ENCODE measurements at places on chromosomes 5 and 9. TPM values are rescaled to one million over a fixed set of nuclear protein-coding genes. Genes with fewer than 3 reads are reported as not detected.

GRCh38 chr9:109417054-109417453, 81.1 kb downstream of the PTPN3 start:
- H3K4me3 ChIP-seq: peak overlapping the region; percentile 55
- peaks cover 74% of the 10 kb centered on the region for H3K4me1 ChIP-seq
- peak overlapping the region; percentile 92 for H3K27ac ChIP-seq
- H3K36me3 ChIP-seq: no peaks in the 10 kb centered on the region

GRCh38 chr5:90909101-90909503, 350.5 kb downstream of the ADGRV1 start:
- no peak overlapping the region for H3K4me3 ChIP-seq
- H3K4me1 ChIP-seq: no peaks in the 10 kb centered on the region
- H3K27me3 ChIP-seq: peaks cover 16% of the 10 kb centered on the region
- no peaks in the 10 kb centered on the region for H3K36me3 ChIP-seq

GRCh38 chr9:17863213-17863883, 284.5 kb downstream of the SH3GL2 start:
- no peak overlapping the region for H3K27ac ChIP-seq
- no peak overlapping the region for H3K4me3 ChIP-seq
- no peaks in the 10 kb centered on the region for H3K36me3 ChIP-seq

- H3K27ac ChIP-seq: no peak overlapping the region
- DNase-seq: no peak
- H3K4me3 ChIP-seq: no peak overlapping the region
- no peaks in the 10 kb centered on the region for H3K36me3 ChIP-seq
- H3K27me3 ChIP-seq: peaks cover 5% of the 10 kb centered on the region
Observed at GRCh38 chr5:137234973-137235943, 263.9 kb downstream of the SPOCK1 start.

The PSIP1 gene
- total RNA-seq: 165 TPM

The LCN6 gene
- total RNA-seq: not detected

The SH3TC2 gene
- total RNA-seq: 0.24 TPM

Data from activated T-cell treated with anti-CD3 and anti-CD28 coated beads, Interleukin-2, amount 50 U/mL, for 72 hours (primary cell).